ENCODE measurements at places on chromosomes 7 and 10. TPM values are rescaled to one million over a fixed set of nuclear protein-coding genes. Genes with fewer than 3 reads are reported as not detected.

MCM10 gene
- total RNA-seq = 0.55 TPM

SVOPL gene
- total RNA-seq = 0.05 TPM

GRCh38 chr7:29749701-29750321, 56.5 kb upstream of the WIPF3 start:
- DNase-seq = no peak

DNA sequence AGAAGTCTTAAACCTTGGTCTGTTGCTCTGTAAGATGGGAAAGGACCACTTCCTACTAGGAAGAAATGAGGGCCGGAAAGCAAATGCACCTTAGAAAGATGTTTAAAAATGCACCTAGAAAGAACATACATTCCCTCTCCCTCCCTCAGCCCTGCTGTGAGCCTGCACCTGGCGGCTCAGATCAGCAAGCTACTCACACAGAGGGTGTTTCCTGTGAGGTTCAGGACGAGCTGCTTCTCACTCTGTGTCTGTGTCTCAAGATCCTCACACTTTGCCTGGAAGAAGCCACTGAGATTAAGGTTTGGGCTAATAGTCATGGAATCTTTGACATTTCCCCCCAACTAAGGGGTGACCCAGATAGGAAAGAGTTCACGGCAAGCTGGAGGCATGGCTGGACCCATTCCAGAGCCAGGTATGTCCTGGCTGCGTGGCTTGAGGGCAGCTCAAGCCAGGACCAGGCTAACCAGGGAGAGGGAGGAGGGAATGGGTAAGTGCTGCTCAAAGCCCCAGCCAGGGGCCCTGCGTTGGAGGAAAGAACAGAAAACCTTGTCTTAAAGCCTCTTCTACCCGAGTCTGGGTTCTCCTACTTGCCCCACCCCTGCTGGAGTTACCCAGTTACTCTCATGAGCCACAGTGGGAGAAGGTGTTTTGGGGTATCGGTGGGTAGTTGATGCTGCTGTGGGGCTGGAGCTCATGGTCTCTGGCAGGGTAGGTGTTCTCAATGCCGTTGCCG, 47.5 kb downstream of the PODXL start:
- no peak for DNase-seq

GRCh38 chr10:89064748-89065147, 74.2 kb downstream of the FAS start:
- peak; percentile 42 for DNase-seq

Data from renal cortical epithelial cell (primary cell).